ELF-1 (cell line): ENCODE measurements at places on chromosomes 11 and 22.

DNA sequence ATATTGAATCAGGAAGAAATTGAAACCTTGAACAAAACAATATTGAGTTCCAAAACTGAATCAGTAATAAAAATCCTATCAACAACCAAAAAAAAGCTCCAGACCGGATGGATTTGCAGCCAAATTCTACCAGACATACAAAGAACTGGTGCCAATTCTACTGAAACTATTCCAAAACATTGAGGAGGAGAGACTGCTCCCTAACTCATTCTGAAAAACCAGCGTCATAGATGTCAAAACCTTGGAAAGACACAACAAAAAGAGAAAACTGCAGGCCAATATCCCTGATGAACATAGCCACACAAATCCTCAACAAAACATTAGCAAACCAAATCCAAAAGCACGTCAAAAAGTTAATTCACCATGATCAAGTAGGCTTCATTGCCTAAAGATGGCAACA is 353.8 kb downstream of the TMEM135 start:
- no peak for DNase-seq

DNA sequence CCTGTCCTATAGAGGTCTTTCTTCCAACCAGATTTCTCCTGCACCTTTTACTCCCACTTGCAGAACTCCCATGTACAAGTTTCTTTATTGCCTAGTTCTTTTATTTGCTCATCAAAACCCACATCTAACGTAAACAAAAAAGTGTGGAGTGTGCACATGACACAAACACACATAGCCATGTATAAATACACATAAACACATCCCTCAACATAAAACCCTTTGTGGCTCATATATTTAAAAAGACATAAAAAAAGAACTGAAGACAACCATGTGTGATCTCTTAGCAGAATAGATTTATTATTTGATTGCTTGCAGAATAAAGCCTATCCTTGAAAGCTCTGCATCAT is 1.7 kb downstream of the HBG2 start:
- no peak for DNase-seq

GRCh38 chr22:49303781-49304461 is 523.8 kb downstream of the BRD1 start:
- DNase-seq = no peak

GRCh38 chr11:70745451-70745850 is 347.1 kb downstream of the CTTN start:
- no peak for DNase-seq

DNA sequence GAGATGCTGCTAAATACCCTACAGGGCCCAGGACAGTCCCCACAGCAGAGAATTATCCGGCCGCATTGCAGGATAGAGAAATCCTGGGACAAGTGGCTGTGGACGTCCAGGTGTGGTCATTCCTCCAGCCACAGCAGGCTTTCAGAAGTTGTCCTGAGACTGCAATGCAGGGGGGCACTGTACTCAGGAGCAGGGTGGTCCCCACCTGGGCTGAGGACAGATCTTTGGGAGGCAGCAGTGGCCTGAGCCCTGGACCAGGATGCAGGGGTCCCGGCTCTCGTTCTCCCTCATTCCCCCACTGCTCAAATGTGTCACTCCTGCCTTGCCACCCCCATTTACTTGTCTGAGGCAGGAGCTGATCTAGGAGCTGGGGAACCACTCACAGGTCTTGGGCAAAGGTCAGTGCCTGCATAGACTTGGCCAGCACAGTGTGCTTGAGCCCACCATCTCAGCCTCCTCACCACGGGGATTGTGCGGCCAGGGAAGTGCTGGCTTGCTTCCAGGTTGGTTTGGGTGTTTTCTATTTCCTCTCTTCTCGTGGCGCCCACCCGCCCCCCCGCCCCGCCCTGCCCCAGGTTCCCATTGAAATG is 15.3 kb downstream of the LINC01488 start:
- no peak for DNase-seq

GRCh38 chr11:88164806-88165585 is 10.2 kb downstream of the RAB38 start:
- DNase-seq = no peak

GRCh38 chr11:21630934-21631478 is 561.9 kb upstream of the ANO5 start:
- DNase-seq = no peak

DNA sequence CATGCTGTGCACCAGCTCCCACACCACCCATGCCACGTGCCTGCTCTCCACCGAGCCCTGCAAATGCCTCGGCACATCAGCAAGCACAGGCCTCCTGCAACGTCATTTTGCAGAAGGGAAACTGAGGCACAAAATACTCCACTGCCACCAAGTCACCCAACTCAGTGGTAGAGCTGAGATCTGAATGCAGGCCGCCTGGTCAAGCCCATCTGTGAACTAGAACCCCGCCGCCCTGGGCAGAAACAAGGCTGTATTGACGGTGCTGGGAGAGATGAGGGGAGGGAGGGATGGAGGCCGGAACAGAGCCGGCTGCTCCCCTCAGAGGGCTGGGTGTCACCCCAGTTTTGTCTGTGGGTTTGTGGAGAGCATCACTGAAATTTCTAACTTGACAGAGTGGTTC is 81.4 kb downstream of the CDKN1C start:
- DNase-seq = no peak
